M059J (cell line): ENCODE measurements at places on chromosomes 11 and 22.

DNA sequence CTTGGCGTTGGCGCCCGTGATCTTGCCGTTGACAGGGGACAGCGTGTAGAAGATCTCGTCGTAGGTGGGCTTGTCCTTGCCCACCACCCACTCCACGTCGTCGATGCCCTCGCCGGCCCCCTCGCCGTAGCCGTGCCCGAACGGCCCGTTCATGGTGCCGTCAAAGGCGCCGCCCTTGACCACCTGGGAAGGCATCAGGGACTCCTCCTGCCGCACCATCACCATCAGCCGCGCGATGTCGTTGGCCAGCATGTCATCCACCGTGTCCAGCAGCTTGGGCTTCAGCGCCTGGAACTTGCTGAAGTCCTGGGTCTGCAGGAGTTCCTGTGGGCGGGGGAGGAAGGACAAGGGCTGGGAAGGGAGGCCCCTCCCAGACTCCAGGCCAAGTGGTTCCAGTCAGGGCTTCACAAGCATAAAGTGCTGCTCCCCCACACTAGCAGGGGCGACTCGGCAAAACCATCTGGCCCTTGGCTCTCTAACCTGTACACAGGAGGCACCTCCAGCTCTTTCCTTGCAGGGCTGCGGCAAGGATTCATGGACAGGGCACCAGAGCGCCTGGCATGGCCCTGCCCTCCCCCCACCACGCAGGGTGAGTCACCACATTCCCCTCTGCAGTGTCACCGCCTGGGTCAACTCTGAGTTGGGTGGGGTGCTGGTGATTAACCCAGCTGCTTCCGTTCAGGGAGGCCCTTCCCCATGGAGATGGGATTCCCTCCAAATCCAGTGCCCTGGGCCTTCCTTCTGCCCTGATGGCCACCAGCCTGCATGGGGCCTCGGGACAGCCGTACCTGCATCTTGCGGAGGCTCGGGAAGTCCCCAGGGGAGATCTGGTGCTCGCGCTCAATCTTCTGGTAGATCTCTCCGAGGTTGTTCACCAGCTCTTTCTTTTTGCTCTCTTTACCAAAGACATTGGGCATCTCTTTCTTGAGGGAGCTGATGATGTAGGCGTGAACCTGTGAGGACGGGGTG, 10.4 kb upstream of the CDC42BPG start:
- peak; percentile 97 for DNase-seq

DNA sequence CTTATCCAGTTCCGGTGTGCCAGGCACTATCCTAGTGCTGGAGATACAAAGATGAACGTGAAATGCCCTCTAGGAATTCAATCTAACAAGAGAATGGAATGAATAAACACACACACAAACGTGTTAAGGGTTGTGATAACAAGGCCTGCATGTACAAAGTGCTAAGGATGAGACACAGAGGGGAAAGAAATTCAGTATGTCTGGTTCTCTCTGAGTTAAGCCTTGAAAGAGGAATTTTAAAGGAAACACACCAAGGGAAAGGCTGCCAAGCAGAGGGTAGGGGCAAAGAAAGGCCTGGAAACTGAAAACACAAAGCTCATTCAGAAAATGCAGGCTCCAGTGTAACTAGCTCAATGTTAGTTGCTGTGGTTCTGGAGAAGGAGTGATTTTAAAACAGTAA, 4.2 kb downstream of the CHKA start:
- DNase-seq = no peak

DNA sequence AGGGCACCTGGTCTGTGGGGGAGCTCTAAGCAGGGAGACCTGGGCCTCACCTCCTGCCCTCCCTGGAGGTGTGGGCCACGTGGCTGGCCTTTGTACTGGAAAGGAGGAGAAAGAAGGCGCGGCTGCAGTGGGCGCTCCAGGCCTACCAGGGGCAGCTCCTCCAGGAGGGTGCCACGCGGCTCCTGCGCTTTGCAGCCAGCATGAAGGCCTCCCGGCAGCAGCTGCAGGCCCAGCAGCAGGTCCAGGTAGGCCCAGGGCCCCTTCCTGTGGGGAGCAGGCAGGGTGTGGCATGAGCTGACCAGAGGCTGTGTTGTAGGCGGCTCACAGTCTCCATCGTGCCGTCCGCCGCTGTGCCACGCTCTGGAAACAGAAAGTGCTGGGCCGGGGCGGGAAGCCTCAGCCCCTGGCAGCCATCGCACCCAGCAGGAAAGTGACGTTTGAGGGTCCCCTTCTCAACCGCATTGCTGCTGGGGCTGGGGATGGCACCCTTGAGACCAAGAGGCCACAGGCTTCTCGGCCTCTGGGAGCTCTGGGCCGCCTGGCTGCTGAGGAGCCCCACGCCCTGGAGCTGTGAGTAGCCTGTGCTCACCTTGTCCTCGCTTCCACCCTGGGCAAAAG, 48.6 kb downstream of the PISD start:
- no peak for DNase-seq

DNA sequence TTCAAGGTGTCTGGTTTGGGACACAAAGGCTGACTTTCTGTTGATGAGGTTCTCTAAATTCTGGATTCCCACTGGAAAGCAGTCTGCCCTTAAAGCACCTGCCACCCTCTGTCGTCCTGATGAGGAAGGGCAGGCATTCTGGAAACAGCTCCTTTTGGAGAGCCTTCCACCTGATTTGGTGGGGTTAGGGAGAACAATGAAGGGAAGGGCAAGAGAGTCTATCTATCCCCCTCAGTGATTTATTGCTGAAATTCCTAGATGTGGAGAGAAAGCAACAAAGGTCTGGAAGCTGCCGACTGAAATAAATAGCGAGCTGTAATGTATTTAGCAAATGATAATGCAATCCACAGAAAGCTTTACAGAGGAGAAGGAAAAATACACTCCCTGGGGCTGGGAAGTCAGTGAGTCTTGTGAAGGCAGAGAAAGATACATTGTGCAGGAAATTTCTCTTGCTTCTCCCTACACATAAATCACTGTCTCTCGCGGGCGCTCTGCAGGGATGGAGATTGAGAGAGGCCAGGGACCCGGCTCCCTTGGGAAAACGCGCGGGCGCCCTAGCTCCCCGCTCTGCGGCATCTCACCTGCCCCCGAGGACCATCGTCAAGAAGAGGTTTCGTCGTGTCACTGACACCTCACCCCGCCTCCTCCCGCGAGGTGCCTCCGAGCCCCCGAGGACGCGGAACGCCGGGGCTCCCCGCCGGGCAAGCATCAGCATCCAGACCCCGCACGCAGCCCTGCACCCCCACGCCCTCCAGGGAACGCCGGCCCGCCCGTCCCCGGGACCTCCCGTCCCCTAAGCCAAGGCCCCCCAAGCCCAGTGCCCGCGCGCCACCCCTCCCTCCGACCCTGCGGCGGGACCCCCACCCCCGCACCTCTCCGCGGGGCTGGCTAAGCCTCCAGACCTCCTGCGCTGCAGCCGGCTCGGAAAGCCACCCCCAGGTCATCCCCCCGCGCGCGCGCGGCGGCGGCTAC, 673 bp downstream of the CDON start:
- DNase-seq = peak; percentile 59

DNA sequence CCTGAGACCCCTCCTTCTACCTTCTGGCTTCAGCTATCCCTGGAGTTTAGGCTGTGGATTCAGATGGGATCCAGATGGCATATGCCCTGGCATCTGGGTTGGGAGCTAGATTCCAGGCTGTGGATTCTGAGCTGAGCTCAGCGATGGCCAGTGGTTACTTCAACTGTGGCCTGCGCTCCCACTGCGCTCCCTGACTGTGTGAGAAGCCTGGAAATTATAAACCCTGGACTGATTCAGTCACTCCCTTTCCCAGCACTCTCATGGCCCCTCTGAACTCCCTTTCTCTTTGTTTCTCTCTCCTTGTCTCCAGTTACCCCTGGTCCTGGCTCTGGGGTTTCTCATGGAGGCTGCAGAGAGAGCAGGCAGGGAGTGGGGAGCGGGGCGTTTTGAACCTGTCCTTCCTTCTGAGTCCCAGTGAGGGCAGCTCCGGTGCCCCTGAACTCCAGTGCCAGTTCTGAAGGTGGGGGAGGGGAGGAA, 4.8 kb downstream of the ARHGEF17 start:
- DNase-seq = no peak

GRCh38 chr22:49747130-49747529, 80.5 kb downstream of the BRD1 start:
- DNase-seq = no peak

GRCh38 chr11:529728-530411, 5.5 kb downstream of the HRAS start:
- DNase-seq = no peak

DNA sequence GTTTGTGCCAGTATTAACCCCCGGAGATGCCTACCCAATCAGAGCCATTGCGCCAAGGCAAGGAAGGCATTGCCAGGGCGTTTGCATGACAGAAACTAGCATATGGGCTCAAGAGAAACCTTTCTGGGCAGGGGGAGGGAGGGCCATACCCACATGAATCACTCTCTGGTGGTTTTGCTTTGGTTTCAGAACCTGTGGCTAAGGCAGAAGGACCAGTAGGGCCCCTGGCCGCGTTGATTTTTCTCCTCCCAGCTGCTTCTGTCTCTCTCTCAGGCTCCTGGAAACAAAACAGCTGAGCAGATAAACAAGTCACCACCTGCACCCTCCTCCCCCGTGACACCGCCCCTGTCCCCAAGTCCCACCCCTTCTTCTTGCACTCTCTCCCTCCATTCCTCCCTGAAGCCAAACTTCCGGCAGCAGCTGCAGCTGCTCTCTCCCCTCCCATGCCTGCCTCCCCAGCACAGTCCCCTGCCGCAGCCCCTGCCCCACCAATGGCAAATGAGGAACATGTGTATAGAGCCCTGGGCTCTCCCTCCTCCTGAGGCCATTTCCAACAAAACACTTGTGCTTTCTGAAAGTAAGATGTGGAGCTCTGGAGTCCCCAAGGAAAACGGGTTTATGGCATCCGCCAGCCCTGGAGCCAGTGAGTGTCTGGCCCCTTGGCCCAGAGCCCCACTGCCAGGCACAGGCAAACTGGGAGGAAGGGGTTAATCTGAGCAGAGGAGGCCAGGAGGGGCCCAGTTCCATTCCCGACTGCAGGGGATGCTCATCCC, 39.0 kb upstream of the ADA2 start:
- peak; percentile 77 for DNase-seq

DNA sequence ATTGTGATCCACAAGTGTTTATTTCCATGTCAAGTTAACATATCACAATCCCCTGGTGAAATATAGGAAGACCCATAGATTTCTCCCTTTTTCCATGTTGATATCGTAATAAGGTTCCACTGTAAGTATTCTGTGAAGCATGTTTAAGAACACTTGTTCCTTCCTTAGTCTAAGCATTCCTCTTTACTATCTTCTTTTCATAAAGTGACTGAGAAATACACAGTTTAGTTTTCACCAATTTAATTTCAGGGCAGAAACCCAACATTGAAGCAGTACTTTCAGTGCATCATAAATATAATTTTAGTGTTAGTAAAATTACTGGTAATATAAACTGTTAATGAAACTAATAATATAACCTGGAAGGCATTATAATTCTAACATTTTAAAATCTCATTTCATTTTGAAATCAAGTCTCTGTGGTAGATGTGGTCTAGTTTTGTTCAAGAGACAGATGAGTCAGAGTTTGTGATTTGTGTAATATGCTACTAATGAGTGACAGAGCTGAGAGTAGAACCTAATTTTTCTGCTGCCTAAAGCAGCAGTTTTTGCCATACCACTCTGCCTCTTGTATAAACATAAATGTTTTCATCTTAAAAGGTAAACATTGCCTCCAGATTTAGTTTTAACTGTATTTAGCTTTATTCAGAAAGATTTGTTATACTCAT, 79.4 kb downstream of the ATM start:
- peak; percentile 52 for DNase-seq

DNA sequence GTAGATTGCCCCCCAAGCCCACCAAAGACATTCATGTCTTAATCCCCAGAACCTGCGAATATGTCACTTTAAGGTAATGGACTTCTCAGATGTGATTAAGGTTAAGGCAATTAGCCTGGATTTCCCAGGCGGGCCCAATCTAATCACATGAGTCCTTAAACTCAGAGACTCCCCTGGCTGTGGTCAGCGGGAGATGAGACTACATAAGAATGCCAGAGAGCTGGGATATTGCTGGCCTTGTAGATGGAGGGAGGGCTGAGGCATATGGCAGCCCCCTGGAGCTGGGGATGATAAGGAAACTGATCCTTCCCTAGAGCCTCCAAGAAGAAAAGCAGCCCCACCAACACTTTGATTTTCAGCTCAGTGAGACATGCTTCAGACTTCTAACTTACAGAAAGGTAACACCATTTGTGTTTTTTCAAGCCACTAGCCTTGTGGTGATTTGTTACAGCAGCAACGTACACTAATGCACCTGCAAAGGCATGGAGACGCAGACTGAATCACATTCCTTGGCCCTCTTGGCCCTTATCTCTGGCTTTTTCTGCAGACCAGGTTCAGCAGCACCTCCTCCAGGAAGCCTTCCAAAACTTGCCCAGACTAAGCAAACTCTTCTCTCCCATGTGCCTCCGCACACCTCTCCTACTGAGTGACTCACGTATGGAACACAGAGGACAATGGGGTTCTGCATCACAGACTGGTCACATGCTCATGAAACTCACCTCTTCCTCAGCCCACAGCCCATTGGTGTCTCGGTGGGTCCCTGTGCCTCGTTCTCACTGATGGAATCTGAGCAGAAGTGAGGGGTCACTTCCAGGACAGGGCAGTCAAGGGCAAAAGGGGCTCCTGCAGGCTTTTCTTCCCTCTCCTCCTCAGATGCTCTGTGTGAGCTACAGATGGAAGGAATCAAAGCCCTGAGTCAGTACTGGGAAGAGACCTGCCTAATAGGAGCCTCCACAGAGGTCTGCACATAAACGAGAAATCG, 86.3 kb upstream of the HMGXB4 start:
- DNase-seq = no peak

DNA sequence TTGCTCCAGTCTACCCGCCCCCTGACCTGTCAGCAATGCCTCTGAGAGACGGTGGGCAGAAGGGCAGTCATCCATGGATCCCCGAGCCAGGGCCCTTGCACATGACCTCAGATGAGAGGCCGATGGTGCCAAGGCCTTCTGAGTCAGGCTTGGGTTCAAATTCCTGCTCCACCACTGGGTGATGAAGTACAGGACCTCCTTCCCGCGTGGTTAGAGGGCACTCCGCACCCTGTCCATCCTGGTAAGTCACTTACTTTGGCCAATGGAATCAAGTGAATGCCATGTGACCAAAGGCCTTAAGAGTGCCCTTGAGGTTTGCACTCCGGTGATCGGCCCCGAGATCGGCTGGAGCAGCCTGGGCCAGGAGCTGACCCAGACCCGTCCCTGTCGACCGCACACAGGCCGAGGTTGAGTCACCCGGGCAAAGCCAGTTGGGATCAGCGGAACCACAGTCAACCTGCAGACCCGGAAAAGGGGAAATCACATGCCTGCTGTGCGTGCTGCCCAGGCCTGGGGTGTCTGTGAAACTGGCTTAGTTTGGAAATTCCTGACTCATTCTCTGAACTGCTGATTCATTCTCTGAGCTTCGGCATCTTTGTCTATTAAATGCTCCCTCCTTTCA, 48.9 kb downstream of the RTL6 start:
- DNase-seq = peak; percentile 96

DNA sequence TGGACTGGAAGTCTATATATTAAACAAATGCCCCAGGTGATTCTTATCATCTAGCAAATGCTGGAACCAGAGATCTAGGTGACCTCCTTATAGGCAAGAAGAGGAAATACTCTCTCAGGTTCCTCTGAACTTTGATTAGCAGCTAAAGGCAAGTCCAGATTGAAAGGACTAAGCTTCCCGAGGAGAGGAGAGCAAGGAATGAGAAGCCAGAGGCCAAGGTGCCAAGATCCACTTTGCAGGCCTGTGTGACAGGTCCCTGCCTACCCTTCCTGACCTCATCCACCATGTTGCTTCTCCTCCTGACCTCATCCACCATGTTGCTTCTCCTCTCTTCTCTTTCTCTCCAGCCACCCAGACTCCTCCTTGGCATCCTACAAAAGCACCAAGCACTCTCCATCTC, 173.2 kb downstream of the LARGE1 start:
- DNase-seq = no peak
